HFFc6 (cell line): ENCODE measurements at places on chromosomes 6 and 20. TPM values are rescaled to one million over a fixed set of nuclear protein-coding genes. Genes with fewer than 3 reads are reported as not detected.

DNA sequence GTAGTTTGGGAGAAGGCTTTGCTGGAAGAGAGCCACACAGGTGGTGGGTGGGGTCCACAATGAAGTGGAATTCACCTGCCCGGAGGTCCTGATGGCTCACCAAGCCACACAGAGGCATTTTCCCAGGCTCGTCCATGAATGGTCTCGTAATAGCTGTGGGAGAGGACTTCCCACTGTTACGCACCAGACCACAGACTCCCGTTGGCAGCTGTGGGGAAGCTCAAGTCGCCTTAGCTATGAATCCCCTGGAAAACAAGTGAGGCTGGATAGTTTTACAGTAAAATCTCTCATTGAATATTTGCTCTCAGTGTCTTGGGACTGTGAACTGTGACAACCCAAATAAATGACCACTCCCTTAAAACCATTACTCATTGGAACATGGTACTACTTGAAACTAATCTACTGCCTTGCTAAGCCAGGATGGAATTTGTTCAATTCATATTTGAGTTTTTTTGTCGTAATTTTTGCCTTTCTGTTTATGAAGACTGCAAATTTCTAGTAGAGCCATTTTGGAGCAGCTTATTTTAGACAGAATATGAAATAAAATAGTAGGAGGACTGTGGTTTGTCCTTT lies 79.4 kb downstream of the JAG1 start:
- DNase-seq: no peak

EMILIN3 gene
- total RNA-seq: not detected in 3 replicates

AURKA gene
- 40.1 to 82.0 TPM (median 78.0 TPM) in 3 replicates for total RNA-seq

VGLL2 gene
- not detected in 3 replicates for total RNA-seq

- no peak for DNase-seq
Measured at GRCh38 chr6:44332585-44332984, 9.9 kb upstream of the SPATS1 start.

SASH1 gene
- 77.6 and 88.1 TPM in 2 replicates for total RNA-seq

TSHZ2 gene
- total RNA-seq: not detected in 3 replicates

- DNase-seq: no peak
Measured at GRCh38 chr6:152585236-152585635, 51.9 kb downstream of the SYNE1 start.
